ENCODE measurements at places on chromosomes 6 and 20. TPM values are rescaled to one million over a fixed set of nuclear protein-coding genes. Genes with fewer than 3 reads are reported as not detected.
A peak's percentile ranks its signal among the peaks of the same experiment; 100 is the strongest.

- no peak for DNase-seq
Observed at GRCh38 chr6:139295901-139296300, 4.1 kb upstream of the TXLNB start.

DNA sequence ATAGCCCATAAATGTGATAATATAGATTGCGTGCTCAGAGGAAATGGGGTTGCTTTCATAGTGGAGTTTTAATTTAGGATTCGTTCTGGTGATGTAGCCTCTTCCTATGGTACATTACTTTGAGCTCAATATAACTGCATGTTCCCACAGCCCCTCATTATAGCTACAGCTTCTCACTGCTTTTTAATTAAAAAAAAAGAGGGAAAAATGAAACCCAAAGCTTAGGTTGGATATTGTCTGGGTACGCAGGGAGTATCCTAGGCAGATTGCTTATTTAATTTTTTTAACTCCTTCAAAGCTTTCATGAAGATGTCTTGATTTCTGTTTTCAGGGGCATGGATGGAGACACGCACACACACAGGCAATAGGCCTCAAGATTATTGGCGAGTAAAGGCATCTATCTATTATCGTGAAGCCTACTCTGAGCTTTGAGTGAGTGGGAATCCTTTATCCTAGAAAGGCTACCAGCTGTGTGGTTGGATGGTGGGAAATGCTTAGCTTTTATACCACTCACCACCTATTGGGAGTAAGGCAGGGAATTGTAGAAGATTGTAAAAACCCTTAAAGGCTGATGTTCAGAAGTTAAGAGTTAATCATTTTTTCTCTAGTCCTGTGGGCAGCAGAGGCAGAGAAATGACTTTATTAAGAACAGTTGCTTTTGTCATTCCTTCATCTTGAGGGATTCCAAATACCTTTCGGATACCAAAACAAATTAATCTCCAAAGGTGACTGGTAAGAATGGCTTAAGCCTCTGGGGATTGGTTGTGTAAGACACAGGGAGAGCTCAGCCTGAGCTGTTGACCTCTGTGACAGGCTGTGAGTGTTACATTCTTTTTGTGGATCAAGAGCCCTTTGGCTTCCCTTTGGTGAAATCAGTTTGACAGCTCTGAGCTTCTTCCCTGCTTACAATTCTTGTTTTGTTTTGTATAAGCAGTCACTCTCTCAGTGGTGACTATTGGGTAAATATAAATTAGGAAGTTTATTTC, 33.4 kb downstream of the CTNNBL1 start:
- peak; percentile 18 for DNase-seq

GRCh38 chr6:139713424-139713823, 339.0 kb upstream of the CITED2 start:
- no peak for DNase-seq

DNA sequence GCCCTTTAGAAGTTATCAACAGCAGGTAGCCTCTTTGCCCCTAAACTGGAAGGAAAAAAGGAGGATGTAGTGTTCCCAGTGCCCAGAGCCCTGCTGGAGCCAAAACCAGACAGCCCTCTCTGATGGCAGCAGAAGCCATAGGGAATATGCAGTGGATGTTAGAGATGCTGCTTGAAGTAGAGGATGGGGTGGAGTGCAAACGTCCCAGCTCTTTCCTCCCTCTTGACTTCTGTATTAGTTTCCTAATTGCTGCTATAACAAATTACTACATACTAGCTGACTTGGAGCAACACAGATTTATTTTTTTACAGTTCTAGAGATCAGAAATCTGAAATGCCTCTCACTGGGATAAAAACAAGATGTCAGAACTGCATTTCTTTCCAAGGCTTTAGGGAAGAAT, 12.5 kb upstream of the CD2AP start:
- DNase-seq: no peak

XPO5 gene
- 62.6 TPM for total RNA-seq

FLOT1 gene
- total RNA-seq: 77.6 TPM

GRCh38 chr6:4677751-4678065, 98.5 kb upstream of the CDYL start:
- DNase-seq: no peak

DNA sequence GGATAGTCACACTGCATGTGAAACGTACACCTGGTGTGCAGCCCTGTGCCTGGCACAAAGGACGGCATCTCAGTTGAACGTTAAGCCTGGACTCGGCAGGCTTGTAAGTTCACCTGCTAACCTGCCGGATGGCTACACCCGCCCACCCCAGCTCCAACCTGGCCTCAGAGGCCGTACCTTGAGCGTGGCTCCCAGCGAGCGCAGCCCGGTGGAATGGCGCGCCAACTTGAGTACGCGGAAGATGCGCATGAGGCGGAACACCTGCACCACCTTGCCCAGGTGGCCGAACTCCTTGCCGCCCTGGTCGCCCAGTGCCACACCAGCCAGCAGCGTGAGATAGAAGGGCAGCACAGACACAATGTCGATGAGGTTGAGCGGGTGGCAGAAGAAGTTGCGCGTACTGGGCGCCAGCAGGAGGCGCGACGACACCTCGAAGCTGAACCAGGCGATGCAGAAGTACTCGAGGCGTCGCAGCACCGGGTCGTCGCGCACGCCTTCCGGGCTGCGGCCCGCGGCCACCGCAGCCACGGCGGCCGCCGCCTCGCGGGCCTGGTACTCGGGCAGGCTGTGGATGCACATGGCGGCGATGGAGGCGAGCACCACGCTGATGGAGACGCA, 3.3 kb downstream of the KCNS1 start:
- DNase-seq: peak; percentile 10

ULBP2 gene
- 7.3 TPM for total RNA-seq

GRCh38 chr6:116385459-116385802, 14.7 kb downstream of the DSE start:
- peak; percentile 89 for DNase-seq

DNA sequence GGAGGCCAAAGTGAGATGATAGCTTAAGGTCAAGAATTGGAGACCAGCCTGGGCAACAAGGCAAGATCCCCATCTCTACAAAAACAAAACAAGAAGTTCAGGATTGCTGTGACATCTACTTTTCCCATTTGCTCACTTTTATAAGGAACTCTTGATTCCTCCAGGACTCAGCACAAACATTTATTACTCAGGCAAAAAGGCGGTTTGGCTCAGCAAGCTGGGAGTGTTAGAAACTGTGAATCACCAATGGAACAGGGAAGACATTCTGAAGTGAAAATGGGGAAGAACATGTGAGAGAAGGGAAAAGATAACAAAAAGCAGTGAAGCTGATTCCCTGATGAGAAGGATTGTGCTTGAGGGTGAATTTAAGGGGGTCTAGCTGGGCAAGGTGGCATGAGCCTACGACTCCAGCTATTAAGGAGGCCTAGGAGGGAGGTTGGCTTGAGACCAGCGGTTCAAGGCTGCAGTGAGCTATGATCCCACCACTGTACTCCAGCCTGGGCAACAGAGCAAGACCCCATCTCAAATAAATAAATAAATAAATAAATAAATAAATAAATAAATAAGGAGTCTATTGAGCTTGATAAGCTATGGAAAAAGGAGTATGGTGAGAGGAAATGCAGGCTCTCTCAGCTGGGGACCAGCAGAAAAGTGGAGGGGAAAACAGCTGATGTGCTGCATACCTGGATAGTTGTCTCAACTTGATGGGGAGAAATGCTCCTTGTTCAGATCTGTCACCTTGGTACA, 65.4 kb upstream of the HDDC2 start:
- DNase-seq: no peak

PLA2G7 gene
- total RNA-seq: 0.48 TPM

GRCh38 chr6:11251553-11252360, 19.3 kb upstream of the NEDD9 start:
- peak; percentile 58 for DNase-seq

DNA sequence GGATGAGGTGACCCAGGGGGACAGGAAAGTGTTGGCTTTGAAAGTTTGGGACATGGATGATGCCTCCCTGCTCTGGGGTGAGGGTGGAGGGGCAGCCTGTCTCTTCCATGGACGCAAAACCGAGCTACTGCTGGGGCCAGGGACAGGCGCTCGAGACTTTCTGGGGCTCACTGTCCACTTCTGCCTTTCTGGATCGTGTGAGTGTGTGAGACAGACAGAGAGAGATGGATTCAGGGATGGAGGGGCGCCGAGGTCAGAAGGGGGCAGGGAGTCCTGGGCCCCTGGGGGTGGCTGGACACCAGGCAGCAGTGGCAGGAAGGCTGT, 78.0 kb upstream of the GATA5 start:
- no peak for DNase-seq

- no peak for DNase-seq
Observed at GRCh38 chr6:54874349-54875048, 27.9 kb downstream of the FAM83B start.

GRCh38 chr6:131724114-131724513, 13.3 kb upstream of the CTAGE9 start:
- DNase-seq: peak; percentile 8

ARHGAP40 gene
- total RNA-seq: not detected

MATN4 gene
- total RNA-seq: 0.19 TPM

GRCh38 chr6:18985996-18986395, 598.8 kb downstream of the RNF144B start:
- DNase-seq: no peak

DNA sequence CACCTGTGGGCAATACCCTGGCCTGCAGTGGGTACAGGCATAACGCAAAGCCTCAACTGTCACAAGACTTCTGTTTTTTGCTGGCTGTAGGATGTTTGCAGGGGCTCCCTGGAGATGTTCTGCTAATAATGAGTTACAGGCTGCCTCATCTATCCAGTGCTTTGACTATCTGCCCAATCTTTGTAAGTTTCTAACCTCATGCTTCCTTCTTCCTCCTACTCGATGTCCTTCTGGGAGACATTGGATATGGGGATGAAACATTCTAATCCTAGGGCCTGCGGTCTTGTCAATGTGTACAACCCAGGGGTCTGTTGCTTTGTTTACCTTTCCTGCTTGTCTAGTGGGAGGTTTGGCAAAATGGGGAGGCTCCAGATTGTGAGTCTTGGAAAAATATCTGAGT, 136.8 kb upstream of the TCF21 start:
- no peak for DNase-seq

- DNase-seq: no peak
Observed at GRCh38 chr20:25050501-25051350, 7.2 kb downstream of the ACSS1 start.

DNA sequence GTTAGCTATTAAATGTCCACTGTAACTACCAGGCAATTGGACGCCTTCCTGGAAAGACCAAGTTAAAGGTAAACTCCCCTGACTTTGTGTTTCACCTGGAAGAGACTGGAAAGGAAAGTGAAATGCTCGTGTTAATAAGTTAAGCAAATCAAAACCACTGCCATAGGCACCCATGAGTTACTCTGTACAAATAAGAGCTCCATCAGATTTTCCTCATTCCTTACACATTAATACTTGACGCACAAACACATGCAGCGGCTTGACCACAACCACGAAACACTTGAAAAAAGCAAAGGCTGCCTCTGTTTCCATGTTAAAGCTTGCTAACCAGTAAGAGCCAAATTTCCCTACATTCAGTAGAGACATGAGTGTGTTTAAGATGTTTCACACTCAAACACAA, 19.8 kb downstream of the GCM1 start:
- peak; percentile 69 for DNase-seq

COL20A1 gene
- 3.1 TPM for total RNA-seq

DNA sequence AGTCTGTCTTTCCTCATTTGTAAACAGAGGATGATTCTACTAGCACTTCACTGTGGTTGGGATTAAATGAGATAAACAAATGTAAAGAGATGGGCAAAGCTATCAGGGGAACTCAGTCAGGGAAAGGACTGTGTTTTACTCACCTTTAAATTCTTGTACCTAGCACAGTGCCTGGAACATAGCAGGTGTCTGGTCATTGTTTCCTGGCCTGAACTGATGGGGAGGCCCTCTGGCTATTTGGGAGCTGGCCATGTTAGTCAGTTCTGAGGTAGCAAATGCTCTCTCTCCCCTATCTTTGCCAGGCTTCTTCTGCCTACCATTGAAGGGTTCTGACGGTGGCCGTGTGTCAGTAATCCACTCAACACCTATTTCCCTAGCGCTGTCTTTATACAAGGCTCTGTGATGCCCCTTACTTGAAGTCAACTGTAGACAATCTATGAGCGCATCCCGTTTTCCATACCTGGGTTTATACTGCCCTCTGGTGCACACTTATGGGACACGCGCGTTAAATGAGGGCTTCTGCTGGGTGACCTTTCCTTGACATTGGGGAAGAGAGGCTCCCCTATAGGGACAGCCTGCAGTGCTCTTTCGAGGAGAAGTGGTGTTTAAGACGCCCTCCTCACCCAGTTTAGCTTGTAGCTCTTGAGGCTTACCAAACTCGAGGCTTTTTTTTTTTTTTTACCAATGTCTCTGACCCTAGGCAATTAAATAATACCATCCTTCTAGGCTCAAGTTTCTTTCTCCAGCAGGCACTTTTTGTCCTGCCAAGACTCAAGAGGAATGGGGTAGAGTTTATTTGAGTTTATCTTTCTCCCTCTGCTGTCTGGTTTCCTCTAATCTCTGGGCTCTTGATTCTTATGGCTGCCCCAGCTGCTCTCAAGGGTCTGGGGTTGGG, 4.0 kb upstream of the SPATS1 start:
- peak; percentile 18 for DNase-seq

DNA sequence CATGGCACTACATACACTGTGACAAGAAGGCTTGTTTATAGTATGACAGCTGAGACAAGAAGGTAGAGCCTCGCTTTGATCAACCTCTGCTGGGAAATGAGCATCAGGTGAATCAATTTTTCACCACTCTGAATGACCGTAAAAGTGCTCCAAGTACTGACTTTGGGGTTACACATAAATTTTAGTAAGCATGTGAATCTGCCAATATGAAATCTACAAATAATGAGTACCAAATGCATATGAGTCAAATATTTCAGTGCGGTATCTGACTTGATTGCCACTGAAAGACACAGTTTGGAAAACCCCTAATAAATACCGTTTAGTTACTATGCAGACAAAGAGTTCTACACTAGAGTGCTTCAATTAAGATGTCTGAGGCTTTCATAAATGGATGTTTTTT, 77.8 kb downstream of the ATG5 start:
- DNase-seq: no peak

PTCRA gene
- not detected for total RNA-seq

HSPA1B gene
- 64.9 TPM for total RNA-seq

FOXA2 gene
- not detected for total RNA-seq

GRCh38 chr20:53654932-53655624, 61.4 kb upstream of the ZNF217 start:
- DNase-seq: no peak

LPA gene
- total RNA-seq: not detected

DNA sequence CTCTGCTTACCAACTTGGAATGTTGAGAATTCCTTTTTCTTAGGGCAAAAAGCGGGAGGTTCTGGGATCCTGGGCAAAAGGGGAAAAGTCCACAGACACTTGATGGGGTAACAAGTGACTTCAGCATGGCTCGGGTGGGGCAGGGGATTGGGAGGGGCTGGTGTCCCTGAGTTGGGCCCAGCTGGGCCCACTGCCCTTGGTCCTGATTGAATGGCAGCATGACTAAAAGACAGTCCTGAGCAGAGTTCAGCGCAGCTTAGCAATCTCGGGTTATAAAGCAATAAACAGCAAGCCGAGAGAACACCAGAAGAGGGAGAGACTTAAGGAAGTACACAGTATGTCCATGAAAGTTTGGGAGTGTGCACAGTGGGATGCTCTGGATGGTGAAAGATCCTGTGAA, 5.6 kb downstream of the PPP2R5D start:
- no peak for DNase-seq

GRCh38 chr20:41174373-41174772, 37.0 kb downstream of the PLCG1 start:
- DNase-seq: no peak
